ENCODE measurements at places on chromosomes 1 and 21.

DNA sequence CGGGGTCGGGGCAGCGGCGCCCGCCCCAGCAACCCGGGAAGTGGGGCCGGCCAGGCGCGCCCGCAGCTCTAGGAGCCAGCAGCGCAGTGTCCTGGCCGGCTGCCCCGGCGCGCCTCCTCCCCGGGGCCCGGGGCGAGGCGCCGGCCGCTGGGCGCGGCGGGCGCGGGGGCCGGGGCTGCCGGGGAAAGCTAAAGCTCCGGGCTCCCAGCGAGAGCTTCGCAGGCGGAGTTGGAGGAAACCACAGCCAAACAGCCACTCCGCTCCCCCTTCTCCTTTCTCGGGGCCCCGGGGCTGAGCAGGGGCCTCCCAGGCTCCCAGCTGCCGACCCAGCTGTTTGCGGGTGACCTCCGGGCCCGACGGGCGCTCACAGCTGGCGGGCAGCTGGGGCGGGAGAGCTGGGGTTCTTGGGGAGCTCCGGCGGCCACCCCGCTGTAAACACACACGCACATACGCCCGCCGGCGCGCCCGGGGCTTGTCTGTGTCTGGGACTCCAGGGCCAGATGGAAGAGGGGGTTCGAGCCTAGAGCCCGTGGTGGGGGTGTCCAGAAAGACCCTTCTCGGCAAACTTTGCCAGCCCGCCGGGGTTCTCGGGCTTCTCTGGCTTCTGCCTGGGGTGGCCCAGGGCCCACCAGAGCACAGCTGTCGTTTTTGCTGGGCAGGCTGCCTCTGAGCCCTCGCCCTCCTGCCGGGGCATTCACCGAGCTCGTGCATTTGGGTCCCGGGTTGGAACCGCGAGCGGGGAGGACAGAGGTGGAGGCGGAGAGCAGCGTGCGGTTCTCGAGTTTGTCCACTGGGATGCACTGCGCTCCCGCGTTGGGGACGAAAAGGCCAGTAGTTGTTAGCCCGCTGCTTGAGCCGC is 1.5 kb downstream of the AJAP1 start:
- no peak for DNase-seq

DNA sequence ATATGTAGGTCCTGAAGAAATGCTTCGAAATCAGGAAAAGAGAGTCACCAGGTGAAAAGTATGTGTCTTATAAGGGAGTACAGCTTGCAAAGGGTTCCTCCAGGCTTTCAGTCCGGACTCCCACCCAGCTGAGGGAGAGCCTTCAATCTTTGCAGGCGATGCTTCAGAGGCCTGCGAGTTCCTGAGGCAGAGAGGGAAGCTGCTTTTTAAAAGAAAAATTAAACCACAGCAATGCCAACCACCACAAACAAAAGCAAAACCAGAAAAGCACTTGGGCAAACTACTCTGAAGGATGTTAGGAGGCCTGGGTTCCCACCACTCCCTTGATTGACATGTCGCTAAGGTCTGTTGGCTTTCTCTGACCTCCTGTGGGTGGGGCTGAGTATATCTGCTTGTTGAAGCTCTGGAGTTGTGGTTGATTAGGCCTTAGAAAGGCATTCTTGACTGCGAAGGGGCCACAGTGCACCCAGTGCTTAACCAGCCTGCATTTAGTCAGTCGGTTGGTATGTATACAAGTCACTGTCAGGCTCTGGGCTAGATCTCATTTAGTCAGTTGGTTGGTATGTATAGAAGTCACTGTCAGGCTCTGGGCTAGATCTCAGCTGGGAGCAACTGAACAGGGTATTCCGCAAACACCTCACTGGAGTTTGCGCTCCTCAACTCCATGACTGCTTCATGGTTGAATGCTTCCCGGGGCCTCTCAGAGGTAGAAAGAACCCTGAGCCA is 1.2 kb downstream of the NIPAL3 start:
- DNase-seq: no peak

DNA sequence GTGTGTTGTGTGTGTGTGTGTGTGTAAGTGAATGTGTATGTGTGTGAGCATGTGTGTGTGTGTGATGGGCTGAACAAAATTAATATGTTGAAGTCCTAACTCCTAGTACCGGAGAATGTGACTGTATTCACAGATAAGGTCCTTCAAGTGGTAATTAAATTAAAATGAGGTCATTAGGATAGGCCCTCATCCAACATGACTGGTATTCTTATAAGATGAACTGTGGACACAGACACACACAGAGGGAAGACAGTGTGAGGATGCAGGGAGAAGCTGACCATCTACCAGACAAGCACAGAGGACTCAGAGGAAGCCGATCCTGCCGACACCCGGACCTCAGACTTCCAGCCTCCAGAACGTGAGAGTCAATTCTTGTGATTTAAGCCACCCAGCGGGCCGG is 91.2 kb upstream of the PGBD5 start:
- DNase-seq: no peak

DNA sequence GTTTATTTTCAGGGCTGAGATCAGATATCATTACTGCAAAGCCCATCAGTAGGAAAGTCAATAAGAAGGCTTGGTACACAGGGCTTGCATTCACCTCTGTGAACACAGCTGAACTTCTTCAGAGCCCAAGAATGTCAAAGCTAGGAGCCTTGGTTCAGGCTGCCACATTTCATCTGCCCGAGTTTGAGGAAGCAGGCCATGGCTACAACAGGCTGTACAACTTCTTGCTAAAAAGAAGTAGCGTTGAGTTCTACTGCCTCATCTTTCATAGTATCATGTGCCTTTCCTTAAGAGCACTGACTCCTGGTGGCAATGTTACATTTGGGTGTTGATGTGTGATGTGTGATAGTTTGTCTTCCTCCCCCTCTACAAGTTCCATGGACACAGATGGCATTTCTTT is 10.1 kb downstream of the C1orf162 start:
- DNase-seq: no peak

GRCh38 chr1:32898056-32898455 is 3.1 kb downstream of the TMEM54 start:
- no peak for DNase-seq

DNA sequence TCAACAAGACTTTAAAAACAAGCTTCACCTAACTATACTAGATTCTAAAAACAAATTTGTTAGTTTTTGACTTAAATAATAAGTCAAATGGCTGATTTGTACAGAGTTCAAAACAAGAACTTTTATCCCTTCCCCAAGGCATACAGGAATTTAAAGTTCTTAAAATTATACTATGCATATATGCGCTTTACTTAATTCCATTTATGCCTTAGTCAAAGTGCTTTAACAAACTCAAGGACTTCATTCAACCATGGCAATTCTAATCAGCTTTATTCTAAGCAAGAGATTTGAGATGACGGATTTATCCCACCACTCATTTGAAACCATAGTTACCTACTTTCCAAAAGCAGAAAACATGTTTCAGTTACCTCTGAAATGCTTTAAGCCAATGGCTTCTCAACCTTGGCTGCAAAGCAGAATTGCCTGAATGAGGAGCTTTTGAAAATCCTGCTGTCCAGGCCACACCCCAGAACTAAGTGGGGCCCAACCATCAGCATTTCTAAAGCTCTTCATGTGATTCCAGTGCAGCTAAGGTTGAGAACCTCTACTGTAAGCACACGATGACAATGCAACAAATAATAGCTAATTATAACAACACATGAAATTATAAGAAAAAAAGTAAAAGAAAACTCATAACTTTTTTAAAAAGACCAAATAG is 44.6 kb downstream of the TTLL7 start:
- no peak for DNase-seq

DNA sequence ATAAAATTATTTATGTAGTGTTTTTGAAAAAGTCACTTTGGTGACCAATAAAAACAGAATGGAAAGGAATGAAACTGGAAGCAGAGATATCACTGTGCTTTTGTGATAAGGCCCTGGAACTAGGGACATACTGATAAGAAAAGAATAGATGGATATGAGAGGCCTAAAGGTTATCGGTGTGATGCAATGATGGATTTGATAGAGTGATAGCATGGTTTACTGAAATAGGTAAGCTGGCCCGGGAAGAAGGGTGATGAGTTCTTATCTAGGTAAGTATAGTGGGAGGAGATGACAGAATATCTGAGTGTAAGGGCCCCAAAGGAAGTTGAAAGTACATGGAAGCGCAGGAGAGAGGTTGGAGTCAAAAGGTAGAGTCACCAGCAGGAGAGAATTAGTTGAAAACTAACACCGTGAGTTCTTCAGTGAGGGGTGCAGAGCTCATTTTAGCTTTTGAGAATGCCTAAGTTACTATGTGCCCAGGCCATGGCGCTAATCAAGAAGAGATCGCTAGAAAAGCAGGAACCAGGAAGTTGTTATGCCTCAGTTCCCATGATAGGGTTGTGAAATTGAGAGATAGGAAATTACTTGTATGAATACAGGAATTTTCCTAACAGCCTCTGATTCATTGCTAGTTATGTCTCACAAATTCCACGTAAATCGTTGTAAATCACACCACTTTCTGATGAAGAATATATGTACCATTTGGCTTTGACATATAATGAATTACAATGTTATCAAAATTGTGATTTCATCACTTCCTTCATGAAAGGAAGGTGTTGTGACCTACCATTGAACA is 115.3 kb downstream of the PLA2G4A start:
- DNase-seq: no peak

- DNase-seq: no peak
Measured at GRCh38 chr1:186374303-186375151, 526 bp downstream of the TPR start.

GRCh38 chr1:42469727-42470126 is 6.6 kb downstream of the CCDC30 start:
- no peak for DNase-seq

DNA sequence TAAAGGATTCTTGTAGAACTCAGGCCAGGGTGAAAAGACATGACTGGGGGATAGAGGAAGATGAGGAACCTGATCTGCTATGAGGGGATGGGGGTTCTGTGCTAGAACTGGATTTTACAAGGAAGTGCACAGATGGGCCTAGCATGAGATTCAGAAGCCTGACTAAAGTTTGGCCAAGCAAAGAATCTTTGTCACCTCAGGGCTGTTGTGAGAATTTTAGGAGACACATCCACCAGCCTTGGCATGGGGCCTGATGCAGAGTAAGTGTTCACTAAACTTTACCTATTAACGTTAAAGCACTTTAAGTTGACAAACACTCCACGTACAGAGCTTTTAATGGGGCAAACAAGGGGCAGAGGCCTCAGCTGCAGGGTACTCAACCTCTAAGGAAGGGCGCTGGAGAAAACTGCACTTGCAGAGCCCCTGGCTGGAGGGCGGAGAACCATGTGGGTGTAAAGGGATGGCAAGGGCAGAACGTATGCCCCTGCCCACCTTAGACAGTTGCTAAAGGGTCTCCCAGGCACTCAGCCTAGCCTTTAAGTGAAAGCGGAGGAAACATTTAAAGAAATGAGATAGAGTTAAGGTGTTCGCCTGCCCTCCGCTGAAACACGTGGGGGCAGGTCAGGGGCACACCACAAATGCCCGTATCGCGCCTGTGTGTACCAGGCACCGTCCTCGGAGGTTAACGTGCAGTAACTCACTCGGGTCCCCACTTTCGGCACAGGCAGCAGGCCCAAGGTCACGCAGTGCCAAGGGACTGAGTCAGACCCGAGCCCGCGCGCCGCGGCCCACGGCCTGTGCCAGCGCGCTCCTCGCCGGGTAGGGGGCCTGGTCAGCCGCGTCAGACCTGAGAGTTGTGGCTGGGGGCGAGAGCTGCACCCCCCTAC is 990 bp upstream of the MRPS6 start:
- DNase-seq: no peak

- no peak for DNase-seq
Measured at GRCh38 chr1:233281711-233282581, 13.6 kb downstream of the PCNX2 start.

DNA sequence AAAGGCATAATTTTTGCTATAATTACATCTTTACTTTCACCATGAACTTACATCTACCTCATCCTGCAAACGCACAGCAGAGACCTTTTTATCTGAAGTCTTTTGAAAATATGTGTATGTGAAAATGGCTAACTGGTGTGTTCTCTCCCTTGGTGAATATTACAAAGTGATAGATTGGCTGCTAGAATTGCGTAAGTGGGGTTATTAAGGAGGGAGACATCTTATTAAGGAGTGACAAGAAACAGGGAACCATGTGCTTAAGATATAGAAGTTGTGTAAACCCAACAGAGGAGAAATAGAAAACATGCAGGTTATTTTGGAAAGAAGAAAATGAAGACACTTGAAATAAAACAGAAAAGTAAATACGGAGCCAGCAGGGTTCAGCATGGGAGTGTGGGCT is 7.8 kb downstream of the KCNJ15 start:
- no peak for DNase-seq

DNA sequence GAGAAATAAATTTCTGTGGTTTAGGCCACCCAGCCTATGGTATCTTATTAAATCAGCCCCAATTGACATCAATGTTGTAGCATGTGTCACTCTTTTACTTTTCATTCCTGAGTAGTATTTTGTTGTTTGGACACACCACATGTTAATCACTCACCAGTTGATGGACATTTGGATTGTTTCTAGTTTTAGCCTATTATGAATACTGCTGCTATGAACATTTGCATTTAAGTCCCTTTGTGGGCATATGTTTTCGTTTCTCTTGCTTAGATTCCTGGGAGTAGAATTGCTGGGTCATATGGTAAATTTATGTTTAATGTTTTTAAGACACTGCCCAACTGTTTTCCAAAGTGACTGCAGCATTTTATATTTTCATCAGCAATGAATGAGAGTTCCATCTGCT is 50.2 kb upstream of the NUF2 start:
- DNase-seq: no peak

GRCh38 chr21:14497825-14498224 is 48.3 kb downstream of the SAMSN1 start:
- no peak for DNase-seq

GRCh38 chr1:30446095-30446494 is 277.3 kb downstream of the MATN1 start:
- no peak for DNase-seq

DNA sequence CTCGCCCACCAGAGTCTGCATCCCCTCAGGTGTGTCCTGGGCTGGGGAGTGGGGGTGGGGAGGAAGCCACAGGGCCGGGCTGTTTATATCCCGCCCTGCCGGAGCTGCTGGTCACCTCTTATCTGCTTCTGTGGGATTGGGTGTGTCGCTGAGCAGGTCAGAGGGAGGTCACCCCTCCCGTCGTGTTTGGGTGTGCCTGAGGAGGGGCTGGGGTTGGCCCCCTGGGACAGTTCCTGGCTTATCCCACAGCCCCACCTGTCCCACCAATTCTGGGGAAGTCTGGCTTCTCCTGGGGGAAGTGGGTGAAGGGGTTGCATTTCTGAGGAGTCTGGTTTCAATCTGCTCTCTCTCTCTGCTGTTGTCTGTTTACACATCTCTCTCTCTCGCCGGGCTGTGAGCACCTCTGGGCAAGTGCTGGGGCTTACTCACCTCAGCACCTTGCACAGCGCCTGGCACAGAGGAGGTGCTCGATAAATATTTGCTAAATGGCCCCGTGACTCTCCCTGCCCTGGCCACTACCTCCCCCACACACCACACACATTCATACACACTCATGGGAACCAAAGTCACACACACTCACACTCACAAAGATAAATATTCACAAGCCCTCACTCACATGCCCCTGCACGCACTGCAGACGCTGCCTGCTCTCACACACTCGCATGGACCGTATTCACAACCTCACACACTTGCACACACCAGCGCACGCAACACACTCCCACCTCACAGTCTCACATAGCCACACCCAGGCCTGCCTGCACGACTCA is 8.3 kb downstream of the ELF3 start:
- DNase-seq: no peak

- no peak for DNase-seq
Measured at GRCh38 chr21:33974513-33975468, 59.2 kb upstream of the ATP5PO start.

GRCh38 chr1:182672487-182672836 is 11.9 kb downstream of the RGS8 start:
- DNase-seq: no peak

GRCh38 chr1:36628804-36629203 is 146.1 kb upstream of the CSF3R start:
- no peak for DNase-seq

GRCh38 chr1:230176871-230177411 is 109.9 kb downstream of the GALNT2 start:
- DNase-seq: no peak

All from cortex of kidney (tissue), 1 donor.